Neuronal stem cell (in vitro differentiated cells): ENCODE measurements at places on chromosomes 7 and 10.

GRCh38 chr10:6507311-6507710 is 72.8 kb downstream of the PRKCQ start:
- DNase-seq = no peak

DNA sequence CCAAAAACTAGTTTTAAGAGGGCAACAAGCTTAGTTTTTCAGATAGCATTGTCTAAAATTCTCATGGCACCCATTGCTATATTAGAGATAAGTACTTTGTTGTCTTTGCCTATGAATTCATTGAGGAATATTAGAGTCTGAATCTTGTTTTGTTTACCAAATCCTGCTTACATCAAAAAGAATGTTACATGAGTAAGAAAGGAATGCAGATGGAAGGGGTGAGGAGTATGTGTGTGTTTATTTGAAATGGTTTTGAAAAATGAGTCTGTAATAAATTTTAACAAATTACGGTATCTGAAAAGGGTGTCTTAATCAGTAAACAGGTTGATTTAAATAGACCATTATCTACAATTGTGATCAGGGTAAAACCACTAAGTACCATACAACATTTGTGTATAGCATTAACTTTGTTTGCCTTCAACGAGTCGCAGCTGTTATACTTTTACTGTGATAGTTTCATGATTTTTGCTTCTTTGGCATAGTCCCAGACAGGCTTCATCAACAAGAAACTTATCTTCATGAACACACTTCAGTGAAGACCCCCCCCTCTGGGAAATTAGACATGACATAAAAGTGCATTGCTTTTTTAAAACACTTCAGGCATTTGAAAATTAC is 1183.9 kb upstream of the C7orf33 start:
- DNase-seq = no peak

DNA sequence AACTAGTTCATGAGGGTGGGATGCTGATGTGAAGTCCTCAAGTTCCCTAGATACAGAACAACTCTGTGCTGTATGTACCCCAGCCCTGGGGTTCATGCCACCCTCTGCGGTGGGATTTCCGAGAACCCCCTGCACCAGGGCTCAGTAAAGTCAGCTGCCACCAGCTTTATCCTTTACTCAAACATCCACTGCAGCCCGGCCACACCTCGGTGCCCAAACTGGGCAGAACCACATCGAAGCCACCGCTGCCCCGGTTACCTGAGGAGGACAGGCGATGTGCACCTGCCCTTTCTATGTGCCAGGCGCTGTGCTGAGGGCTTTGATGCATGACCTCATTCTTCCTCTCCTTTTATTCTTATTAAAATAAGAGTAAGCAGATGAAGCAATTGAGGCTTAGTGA is 9.9 kb upstream of the CALML5 start:
- DNase-seq = no peak

DNA sequence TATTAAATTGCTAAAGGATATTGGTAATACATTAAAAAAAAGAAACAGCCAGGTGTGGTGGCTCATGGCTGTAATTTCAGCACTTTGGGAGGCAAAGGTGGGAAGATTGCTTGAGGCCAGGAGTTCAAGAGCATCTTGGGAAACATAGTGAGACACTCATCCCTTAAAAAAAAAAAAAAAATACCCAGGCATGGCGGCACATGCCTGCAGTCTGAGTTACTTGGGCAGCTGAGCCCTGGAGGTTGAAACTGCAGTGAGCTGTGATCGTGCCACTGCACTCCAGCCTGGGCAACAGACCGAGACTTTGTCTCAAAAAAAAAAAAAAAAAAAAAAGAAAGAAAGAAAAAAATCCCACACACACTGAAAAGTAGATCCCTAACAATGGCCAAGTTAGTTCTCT is 59.7 kb downstream of the MACC1 start:
- DNase-seq = no peak

GRCh38 chr10:61752111-61753011 is 89.6 kb downstream of the CABCOCO1 start:
- DNase-seq = no peak

DNA sequence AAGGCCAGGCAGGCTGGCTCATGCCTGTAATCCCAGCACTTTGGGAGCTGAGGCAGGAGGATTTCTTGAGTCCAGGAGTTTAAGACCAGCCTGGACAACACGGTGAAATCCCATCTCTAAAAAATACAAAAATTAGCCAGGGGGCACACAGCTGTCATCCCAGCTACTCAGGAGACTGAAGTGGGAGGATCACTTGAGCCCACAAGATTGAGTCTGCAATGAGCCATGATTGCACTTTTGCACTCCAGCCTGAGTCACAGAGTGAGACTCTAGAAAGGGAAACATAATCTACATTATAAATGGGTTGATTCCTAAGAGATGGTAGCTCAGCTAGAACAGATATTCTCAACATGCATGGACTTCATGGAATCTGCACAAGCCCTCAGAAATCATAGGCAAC is 6.3 kb upstream of the LIPF start:
- no peak for DNase-seq

DNA sequence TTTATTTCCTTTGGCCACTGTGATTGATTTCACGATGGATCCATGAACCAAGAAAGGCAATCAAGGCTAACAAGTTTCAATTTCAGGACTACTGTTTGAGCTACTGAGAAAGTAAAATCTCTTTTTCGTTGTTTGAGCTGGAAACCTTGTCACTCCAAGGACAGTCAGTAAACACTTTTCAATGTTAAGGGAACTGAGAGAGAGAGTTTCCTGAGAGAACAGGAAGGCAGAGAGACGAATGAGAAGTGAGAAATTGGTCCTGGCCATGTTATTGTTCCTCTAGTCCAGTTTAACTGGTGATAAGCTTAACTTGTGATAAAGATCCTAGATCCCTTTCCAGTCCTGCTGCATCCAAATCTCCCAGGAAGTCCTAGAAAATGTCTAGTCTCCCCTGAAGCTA is 909 bp upstream of the AKR1D1 start:
- DNase-seq = no peak

- no peak for DNase-seq
Observed at GRCh38 chr10:115957012-115957399, 316.0 kb downstream of the GFRA1 start.
